CD4-positive, alpha-beta T cell treated with Interleukin-4 for 1 hour (primary cell): ENCODE measurements at places on chromosomes 11 and 22.

GRCh38 chr11:2346586-2347307 lies 30.4 kb upstream of the CD81 start:
- DNase-seq, result no peak

DNA sequence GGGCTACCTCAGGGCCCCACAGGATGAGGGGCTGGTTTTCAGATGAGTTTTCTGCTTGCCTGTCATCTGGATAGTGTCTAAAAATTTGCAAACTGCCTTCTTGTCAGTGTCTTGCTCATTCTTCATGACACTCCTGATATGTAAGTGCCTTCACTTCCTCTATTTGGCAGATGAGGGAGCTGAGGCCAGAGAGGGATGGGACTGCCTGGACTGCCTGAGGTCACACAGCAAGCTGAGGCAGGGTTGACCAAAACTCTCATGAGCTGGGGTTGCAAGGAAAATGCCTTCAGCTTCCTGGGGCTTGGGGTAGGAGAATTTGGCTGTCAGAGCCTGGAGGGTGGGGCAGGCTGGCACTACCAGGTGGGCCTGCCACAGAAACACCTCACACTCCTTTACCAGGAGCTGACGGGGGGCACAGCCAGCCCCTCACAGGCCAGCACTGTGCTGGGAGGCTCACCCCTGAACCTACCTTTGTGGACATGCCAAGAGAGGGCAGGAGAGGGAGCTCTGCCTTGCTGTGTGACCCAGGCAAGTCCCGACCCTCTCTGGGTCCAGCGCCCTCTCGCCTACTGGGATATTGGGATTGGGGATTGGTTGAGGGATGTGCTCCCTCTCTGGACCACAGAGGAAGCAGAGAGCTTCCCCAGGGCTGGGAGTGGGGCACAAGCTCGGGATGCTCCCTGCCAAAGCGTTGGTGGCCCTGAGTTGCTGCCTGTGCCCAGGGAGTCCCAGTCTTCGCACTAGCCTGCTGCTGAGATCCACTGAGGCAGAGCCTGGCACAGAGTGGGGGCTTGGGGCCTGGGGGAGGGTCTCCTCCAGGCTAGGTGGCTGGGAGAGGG lies 1.9 kb upstream of the P2RY6 start:
- no peak for DNase-seq

DNA sequence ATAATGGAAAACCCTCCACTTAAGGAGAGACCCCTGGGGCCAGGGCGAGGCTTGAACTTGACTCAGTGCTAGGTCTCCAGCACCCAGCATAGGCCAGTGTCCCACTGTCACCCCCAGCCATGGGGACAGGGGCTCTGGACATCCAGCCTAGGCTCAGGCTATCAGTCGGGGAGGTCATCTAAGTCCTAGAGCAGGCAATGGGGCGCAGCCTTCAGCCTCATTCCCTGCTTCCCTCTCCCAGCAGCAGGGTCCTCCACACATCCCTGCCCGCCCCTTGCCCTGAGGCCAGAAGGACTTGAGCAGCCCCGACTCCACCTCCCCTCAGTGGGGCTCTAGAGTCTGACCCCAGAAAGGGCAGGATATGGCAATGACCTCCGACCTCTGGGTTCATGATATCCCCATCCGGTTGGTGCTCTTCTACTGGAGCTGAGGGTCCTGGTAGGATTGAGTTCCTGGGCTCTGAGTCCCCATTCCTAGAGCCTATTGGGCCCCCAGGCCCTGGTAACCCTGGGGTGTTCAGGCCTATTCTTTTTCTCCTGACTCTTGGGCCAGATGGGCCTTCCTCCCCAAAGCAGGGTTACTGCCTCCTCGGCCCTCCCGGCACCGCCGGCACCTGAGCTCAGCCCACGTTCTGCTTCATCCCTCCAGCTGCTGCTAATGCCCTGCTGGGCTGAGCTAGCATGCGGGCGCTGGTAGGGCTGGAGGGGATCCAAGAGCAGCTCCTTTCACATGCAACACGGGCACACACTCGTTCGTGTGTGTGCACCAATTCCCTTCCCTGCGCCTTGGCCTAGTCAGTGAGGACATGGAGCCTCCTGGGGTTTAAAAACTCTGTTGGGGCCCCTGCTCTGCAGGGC lies 4.4 kb downstream of the CST6 start:
- DNase-seq, result no peak

DNA sequence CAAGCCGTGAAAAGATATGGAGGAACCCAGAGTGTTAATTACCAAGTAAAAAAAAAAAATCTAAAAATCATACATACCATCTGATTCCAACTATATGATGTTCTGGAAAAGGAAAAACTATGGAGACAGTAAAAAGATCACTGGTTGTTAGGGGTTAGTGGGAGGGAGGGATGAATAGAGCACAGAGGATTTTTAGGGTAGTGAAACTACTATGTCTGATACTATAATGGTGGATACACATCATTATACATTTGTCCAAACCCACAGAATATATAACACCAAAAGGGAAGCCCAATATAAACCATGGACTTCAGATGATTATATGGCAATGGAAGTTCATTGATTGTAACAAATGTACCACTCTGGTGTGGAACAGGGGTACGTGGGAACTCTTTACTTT lies 74.1 kb downstream of the ENTHD1 start:
- no peak for DNase-seq

DNA sequence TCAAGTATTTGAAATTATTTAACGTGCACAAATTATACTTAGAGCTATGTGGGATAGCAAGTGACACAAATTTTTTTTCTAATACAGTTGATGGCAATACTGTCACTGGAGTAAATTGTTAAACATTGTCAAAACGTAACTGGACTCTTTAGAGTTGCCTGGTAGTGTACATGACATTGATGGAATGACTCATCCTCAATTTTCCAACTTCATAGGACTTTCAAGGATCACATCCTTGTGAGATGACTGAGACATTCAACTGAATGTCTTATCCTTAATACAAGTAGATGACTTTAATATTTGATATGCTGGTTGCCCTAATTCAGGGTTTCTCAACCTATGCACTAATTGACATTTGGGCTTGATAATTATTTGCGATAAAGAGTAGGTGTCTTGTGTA lies 310.0 kb downstream of the SWAP70 start:
- DNase-seq, result no peak

- DNase-seq, result no peak
Observed at GRCh38 chr11:47714554-47715081, 551 bp downstream of the AGBL2 start.

GRCh38 chr22:26643418-26644100 lies 13.8 kb upstream of the MIAT start:
- DNase-seq, result no peak

DNA sequence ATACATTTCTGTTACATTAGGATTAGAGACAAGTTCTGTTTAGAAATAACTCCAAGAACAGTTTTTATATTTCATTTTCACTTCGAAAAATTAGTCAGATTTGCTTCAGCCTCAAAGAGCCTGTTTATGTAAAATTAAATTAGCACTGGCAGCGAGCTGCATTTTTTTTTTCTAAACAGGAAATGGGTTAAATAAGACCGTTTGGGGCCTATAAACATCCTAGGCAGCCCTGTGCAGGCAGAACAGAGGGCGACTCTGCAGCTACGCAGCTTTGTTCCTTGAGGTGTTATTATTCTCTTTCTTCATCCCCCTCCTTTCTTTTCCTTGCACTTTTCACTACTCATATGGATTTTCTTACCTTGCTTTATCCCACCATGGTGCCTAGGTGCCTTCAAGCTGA lies 48.7 kb downstream of the CWC15 start:
- peak; percentile 33 for DNase-seq

DNA sequence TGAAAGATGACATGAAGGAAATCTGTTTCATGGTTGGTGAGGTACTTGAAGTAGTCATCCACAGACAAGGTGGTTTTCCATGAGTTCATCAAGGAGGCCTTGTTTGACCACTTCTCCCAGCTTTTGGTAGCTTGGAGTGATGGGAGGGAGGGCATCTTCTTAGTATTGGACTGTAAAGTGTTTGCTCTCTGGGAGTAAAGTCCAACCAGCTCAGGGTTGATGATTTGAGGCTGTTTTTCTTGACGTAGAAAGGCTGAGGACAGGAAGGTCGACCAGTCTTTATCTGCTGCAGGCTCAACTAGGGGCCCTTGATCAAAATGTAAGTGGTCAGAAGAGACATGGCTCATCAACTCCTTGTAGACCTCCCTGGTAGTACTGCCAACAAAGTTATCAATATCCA lies 1.7 kb downstream of the CCDC87 start:
- DNase-seq, result no peak

DNA sequence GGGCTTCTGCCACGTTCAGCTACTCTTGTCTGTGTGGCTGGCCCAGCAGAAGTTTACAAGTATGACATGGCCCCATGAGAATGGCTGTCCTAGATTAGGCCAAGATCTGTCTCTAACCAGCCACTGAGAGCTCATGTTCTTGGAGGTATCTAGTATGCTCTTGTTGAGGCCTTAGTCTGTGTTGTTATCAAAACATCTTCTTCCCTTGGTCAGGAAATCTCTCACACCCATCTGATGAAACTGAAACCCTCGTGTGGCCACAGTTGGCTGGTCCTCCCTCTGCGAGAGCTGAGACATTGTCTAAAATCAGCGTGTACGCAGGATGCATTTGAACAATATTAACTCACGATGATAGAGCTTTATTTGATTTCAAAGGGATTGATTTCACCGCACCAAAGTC lies 109.0 kb upstream of the NNMT start:
- DNase-seq, result peak; percentile 44

GRCh38 chr11:128520888-128521681 lies 66.3 kb downstream of the ETS1 start:
- DNase-seq, result peak; percentile 42

DNA sequence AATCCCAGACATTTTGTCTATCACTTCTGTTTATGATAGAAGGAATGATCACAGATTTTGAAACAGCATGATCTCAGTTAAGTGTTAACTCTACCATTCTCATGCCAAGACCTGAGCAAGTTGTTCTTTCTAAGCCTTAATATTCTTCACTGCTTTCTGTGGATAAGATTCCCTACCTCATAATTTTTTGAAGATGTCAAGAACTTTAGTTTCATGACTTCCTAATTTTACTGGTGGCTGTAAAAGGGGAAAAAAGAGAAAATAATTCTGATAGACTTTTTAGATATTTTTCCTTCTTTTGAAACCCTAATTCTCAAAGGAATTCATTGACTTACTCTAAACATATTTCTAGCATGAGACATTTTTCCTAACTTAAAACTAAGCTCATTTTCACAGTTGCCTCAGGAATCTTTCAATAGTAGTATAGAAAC lies 520.0 kb upstream of the LUZP2 start:
- DNase-seq, result no peak

GRCh38 chr11:20274031-20274430 lies 89.5 kb upstream of the HTATIP2 start:
- no peak for DNase-seq

GRCh38 chr11:99422581-99423427 lies 402.1 kb downstream of the CNTN5 start:
- DNase-seq, result no peak

- no peak for DNase-seq
Observed at GRCh38 chr22:30246814-30247376, 336 bp upstream of the LIF start.

DNA sequence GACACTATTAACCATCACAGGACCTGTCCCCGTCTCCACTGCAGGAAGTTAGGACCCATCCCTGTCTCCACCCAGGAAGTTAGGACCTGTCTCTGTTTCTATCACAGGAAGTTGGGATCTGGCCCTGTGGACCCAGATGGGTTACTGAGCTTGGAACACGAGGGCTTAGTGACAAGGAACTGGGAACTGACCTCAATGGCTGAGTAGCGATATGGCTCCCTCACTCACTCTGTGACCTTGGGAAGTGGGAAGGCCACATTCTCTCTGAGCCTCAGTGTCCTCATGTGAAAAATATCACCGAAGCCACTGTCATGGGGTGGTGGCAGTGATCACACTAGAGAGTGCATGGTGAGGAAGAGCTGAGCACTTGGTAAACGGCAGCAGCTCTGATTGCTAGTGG lies 59.4 kb downstream of the FBLN1 start:
- DNase-seq, result no peak

DNA sequence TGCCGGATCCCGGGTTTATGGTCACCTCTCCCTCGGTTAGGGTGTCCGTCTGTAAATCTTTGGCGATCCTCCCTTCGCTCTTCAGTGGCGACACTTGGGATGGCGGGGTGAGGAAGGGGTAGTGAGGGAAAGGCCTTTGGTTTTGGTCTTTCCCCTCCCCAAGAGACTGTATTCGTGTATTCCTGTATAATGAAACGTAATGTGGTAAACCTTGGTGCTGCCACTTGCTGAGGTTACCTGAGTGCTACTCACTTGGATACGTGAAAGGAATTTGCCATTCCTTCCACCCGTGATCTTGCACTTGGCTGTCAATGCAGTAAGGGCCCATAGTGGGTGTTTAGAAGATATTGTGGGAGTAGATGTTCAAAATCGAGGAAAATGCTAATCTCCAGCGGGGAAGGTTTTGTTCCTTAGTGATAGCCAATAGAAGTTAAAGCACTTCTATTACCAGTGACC lies 578 bp upstream of the NUP160 start:
- no peak for DNase-seq

GRCh38 chr11:27094120-27094519 lies 53.5 kb downstream of the BBOX1 start:
- DNase-seq, result no peak
